NCI-H82 (cell line): ENCODE measurements at places on chromosomes 6 and 20.
A peak's percentile ranks its signal among the peaks of the same experiment; 100 is the strongest.

- no peak for DNase-seq
These were observed 592.9 kb downstream of the TFAP2B start for GRCh38 chr6:51411496-51412125.

DNA sequence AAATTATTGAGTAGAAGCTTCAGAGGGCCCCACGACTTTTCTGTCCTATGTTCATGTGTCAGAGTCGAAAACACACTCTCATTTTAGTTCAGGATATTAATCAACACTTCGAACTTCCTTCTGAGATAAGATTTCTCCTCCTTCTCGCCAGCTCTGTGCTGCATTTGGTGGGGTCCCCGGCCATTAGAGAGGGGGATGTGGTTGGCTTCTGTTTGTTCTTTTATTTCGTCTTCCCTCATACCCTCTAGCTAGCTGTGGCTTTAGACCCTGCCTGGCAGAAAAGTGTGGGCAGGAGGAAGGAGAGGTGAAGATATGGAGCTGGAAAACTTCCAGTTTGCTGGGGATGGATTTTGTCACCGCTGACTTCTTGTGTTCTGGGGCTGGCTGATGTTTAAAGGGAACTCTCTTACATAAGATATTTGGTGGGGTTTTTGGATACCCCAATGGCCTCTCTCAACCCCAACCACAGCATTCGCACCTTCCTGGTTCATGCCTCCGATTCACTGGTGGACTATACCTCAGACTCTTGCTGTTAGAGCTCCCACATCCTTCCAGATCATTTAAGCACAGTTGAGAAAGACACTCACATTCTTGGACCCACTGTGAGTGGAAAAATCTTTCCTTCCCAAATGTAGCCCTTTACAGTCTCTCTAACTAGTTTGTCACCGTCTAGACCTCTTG, 30.7 kb upstream of the TMX4 start:
- no peak for DNase-seq

- DNase-seq = no peak
These were observed 344.4 kb downstream of the THBS2 start for GRCh38 chr6:168909288-168909687.

DNA sequence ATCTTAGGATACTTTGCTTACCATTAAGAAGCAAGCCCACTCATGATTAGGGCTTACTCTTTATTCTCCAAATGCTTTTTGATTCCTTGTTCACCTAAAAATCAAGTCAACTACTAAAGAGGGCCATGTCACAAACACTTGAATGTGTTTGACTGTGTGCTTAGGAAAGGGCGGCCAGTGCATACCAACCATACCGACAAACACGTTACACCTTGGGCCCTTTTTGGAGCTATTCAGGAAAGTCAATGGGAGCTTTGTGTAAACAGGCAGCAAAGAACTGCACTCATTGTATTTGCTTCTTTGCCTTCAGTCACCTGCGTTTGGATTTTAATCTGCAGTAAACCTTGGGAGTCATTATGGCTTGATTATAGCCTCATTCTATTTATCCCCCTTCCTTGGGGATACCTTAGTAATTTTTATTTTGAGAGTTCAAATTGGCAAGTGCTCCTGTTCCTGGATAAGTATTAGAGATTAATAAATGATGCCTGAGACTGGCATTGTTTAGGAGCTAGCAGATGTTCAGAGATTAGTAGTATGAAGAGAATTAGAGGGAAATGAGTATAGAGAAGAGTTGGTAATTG, 102.6 kb upstream of the HDGFL1 start:
- DNase-seq = peak; percentile 50

DNA sequence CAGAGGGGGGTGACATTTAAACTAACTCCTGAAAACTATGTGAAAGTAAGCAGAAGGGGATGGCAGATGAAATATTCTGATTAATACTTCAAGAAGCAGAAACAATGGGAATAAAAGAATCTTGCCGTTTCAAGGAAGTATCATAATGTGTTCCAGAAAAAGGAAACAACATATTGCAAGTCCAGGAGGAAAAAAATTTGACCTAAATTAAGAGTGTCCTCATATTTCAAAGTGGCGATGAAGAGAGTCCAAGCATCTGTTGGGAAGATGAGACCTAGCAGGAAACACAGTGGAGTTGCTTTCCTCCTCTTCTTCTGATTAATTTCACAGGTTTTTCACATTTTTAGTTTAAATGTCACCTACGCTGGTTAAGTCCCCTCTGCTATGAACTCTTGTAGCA, 45.6 kb upstream of the TNFAIP3 start:
- DNase-seq = no peak

- DNase-seq = no peak
These were observed 67.1 kb upstream of the DUSP22 start for GRCh38 chr6:225121-225721.

DNA sequence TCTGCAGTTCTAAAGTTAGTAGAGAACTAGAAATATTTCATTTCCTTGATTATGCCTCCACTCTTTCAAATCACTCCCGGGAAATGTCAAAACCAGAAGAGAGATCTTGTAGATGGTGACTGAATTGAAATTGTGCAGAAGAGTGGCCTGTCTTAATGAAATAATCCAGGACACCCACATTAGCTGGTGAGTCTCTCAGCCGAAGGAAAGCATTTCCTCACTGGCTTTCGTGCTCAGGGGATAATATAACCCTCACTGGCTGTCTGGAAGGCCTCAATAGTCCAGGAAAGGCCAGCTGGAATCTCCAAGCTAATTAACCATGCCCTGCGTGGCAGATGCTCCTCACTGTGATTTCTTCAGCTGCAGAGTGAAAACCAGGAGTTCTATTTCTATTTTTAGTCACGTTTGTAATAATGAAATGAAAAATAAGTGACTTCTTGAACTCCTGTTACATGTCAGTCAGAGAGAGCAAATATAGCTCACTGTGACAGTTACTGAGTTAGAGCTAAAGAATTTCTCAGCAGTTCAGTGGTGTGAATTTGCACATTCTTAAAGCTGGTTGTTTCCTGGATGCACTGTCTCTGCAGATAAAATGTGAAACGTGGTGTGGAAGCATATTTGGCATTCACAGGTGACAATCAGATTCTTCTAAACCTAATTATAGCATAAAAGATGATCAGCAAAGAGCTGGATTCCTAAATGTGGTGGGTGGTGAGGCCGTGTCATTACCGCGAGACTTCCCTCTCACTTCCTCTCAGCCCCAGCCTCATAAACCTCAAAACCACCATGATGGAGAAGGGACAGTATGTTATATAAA, 211.7 kb downstream of the LMBRD1 start:
- DNase-seq = peak; percentile 80

DNA sequence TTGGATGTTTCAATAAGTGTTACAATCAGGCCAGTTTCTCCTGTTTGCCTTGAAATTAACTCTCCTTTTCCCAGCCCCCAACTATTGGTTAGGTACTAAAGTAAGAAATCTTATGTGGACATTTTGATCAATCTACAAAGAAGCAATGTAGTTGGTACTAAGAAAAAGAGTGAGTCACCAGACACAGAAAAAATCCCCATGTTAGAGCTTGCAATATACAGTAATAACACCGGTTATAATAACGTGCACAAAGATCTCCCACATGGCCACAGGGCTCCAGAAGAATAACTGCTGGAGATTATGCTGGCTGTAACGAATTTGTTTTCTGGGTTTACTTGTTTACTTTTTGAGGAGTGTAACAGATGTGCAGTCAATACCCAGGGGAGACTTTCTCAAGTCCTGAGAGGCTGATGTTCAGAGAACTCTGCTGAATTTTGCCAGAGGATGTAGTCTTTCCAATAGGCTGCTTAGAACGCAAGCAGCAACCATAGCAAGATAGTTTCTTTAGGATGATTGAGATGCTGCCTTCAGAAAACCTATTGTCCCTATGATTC, 166.2 kb upstream of the SPACA1 start:
- DNase-seq = no peak

GRCh38 chr20:39025883-39026282, 63.7 kb downstream of the DHX35 start:
- no peak for DNase-seq

DNA sequence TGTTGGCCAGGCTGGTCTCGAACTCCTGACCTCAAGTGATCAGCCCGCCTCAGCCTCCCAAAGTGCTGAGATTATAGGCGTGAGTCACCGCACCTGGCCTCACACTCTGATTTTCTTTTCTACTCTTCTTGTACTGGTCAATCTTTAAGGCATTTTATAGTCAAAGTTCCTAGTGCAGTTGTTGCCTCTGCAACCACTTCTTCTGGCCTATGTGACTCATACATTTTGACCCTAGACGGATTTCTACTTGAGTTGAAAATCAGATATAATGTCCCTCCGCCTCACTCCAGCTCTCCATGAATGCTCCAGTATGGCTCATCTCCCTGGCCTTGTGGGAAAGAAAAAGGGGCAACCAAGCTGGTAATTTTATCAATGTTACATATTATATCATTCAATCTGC, 42.4 kb downstream of the TNFRSF21 start:
- no peak for DNase-seq

- no peak for DNase-seq
These were observed 34.0 kb upstream of the INSM1 start for GRCh38 chr20:20333866-20334265.

DNA sequence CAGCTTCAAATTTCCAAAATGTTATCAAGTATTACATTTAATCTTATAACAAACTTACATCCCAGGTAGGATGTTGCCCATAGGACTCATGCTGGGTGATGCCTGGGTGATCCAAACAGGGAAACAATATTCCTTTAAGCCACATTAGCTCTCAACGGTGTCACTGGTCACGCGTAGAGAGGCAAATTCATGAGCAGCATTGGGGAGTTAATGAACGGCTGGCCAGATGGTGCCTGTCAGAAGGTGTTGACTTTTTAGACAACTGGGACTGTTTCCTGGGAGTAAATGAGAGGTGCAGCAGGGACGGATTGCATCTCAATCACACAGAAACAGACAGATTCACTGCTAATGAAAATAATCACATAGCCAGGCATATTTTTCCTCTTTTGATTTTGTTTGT, 83.3 kb upstream of the ID4 start:
- DNase-seq = peak; percentile 97

GRCh38 chr6:166417285-166417691, 34.5 kb upstream of the MPC1 start:
- DNase-seq = peak; percentile 94

GRCh38 chr6:79431537-79431933, 105.7 kb downstream of the LCA5 start:
- peak; percentile 0 for DNase-seq

- no peak for DNase-seq
These were observed 1.8 kb upstream of the TGM3 start for GRCh38 chr20:2293971-2294370.

- DNase-seq = no peak
These were observed 6.3 kb downstream of the PDE10A start for GRCh38 chr6:165656581-165657324.

- no peak for DNase-seq
These were observed 223.6 kb upstream of the CITED2 start for GRCh38 chr6:139597771-139598755.

GRCh38 chr6:130111031-130111430, 92.7 kb downstream of the L3MBTL3 start:
- DNase-seq = no peak

GRCh38 chr20:17710379-17711266, 10.9 kb downstream of the BANF2 start:
- DNase-seq = no peak

DNA sequence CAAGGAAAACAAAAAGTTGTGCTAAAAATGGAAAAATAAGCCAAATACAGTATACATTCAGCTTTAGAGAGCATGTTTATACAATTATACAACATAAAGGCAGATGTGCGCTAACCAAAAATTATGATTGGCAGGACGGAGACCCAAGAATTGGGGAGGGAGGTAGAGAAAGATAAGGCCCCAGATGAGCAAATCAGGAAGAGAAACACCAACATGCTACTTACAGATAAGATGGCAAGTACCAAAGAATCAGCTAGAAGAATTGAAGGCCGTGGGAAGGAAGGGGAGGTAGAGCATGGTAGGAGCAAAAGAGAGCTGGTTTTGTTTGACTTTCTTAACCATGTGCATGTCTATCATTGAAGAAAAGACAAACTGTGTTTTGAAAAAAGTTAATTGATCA, 45.4 kb downstream of the PRND start:
- no peak for DNase-seq

- DNase-seq = no peak
These were observed 67.2 kb downstream of the PTPN1 start for GRCh38 chr20:50577175-50578018.

- DNase-seq = no peak
These were observed 431.8 kb upstream of the NOX3 start for GRCh38 chr6:155887421-155887820.

GRCh38 chr20:55446301-55446700, 559.0 kb downstream of the CBLN4 start:
- no peak for DNase-seq

- DNase-seq = no peak
These were observed 39.1 kb upstream of the BLCAP start for GRCh38 chr20:37566590-37567330.

- DNase-seq = no peak
These were observed 149.0 kb downstream of the MYB start for GRCh38 chr6:135329851-135330803.

DNA sequence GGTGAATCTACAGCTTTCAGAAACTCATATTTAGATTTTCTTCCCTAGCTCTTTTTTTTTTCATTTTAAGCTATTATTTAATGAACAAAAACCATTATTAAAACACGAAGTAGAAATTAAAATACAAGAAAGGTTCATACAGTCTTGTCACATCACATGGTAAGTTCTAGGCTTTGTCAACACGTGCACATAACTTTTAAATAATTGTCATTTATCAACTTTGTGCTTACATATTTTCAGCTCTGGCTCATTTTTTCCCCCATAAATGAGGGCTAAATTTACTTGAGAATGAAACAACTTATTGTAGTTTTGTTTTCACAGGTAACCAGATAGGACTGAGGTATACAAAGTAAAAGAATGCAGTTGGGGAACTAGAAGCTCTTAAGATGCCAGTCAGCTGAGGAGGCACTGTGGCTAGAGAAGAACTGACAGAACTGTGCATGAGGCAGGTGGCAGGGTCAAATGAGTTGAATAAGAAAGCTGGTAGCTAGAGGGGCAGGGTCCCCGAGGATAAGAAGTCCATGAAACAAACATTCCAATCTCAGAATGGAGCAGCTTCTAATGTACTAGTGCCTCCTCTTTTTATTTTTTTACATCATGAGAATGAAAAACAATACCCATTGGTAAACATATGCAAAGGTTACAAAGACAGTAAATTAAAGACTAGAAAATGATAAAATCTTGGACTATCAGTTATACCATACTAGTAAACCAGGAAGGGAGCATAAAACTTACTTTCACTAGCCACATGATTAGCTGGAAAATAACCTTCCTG, 141.5 kb downstream of the MYB start:
- no peak for DNase-seq
